ENCODE measurements at places on chromosomes 3 and 15.

DNA sequence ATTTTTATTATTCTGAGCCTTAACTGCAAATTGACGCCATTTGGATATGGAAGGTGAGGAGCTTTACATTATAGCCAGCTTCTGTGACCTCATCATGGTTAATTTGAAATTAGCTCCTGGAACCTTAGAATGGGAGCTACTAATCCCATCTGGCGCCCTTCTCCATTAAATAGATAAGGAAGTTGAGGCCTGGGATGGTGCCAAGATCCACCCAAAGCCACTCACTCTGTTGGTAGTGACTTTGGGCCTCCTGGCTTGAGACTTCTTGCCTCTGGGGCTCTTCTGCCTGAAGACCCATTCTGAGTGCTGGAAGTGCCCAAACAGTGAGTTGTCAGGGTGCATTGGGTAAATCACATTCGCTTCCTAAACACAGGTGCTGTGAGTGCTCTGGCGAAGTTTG lies 12.0 kb upstream of the HMCES start:
- DNase-seq, result no peak

GRCh38 chr3:126100634-126101301 lies 16.8 kb upstream of the SLC41A3 start:
- DNase-seq, result no peak

DNA sequence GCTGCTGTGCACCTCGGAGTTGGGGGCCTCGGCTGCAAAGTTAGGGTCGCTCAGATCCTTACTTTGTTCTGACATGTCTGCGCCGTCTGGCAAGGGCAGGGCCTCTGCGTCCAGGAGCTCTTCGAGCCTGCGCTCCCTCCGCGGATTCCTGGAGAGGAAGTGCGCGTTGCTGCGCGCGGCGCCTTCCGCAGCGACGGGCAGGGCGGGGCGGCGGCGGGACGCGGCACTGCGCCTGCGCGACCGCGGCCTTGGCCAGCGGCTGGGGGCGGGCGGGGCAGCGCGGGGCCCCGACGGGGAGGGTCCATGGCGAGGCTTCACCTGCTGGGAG lies at the start of gene NDN:
NDN (minus strand) TSS at position 163 of the 328 bp plus-strand sequence; CDS start at position 75, 88 bp downstream.
- no peak for DNase-seq

DNA sequence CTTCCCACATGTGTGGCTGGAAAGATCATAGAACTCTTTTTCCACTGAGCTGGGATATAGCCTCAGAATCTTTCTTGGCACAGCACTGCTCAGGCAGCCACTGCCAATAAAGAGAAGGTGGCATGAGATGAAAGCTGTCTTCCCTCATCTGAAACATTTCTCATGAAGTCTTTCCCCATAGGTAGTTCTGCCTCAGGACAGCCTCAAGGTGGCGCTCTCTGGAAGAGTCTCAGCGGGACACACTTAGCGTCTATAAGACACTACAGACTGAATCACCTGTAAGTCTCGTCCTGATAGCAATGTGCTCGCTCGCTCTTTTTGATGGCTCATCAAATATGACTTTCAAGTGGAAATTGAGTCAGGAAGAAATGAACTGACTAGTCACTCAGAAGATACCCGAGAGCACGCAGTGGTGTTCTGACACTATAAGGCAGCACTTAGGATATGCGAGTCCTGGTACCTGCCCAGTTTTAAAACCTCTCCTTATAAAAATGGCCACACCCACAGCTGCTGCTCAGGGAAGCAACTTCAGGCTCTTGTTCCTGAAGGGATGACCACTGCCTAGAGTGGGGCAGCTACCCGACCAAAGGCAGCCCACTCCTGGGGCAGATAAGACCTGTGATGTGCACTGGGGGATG lies 269.5 kb downstream of the SUCLG2 start:
- peak; percentile 27 for DNase-seq

GRCh38 chr3:102102394-102102793 lies 253.1 kb downstream of the NFKBIZ start:
- no peak for DNase-seq

GRCh38 chr15:60721257-60721626 lies 242.3 kb upstream of the ICE2 start:
- DNase-seq, result no peak

DNA sequence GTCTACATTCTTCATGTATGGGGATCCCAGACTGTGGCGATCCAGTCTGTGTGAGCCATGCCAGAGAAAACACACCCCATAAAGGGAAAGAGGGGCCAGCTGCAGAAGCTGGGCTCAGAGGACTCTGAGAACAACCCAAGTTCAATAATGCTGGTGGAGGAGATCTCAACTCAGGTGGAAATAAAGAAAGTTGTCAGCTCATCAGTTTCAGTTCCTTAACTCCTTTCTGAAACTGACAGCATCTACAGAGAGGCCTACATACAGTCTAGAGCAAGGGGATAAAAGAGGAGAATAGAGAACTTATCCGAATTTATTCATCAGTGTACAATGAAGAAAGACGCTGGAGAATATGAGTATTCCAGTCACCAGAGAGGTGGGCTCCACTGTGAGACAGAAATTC lies 77.0 kb downstream of the NTRK3 start:
- DNase-seq, result no peak

GRCh38 chr15:67290319-67290718 lies 35.7 kb downstream of the IQCH start:
- no peak for DNase-seq

Data from SHP77 (cell line).